Foreskin keratinocyte (primary cell): ENCODE measurements at places on chromosomes 3 and 15. TPM values are rescaled to one million over a fixed set of nuclear protein-coding genes. Genes with fewer than 3 reads are reported as not detected.

Gene CCDC39
- total RNA-seq = not detected in 2 replicates

Gene SLC12A1
- not detected in 2 replicates for total RNA-seq

Gene MYRIP
- not detected in 2 replicates for total RNA-seq

Gene ARL6
- total RNA-seq = 6.6 and 7.9 TPM in 2 replicates

Gene PLA2G4D
- total RNA-seq = 0.07 and 0.14 TPM in 2 replicates

Gene CD80
- not detected in 2 replicates for total RNA-seq

Gene LRRN1
- total RNA-seq = 0.04 TPM in 1 of 2 replicates, not detected in the other

Gene CIP2A
- 24.5 and 31.9 TPM in 2 replicates for total RNA-seq

Gene HRG
- total RNA-seq = 0.04 TPM in 1 of 2 replicates, not detected in the other

Gene PAQR9
- total RNA-seq = not detected in 2 replicates

Gene GOLGA8N
- 0.78 and 0.99 TPM in 2 replicates for total RNA-seq

Gene ISL2
- 0.27 and 1.6 TPM in 2 replicates for total RNA-seq

Gene HTR3E
- total RNA-seq = not detected in 2 replicates

Gene WDR53
- 13.5 and 16.5 TPM in 2 replicates for total RNA-seq

Gene PAK6
- total RNA-seq = 14.1 and 15.6 TPM in 2 replicates

Gene PPP1R14D
- not detected in 2 replicates for total RNA-seq

Gene CHRM5
- not detected in 2 replicates for total RNA-seq

Gene LARP6
- 29.3 and 39.6 TPM in 2 replicates for total RNA-seq

Gene TRPM7
- total RNA-seq = 30.4 and 32.8 TPM in 2 replicates

Gene TMEM212
- total RNA-seq = not detected in 2 replicates

Gene STRA6
- not detected in 2 replicates for total RNA-seq

Gene CCDC80
- 24.5 and 25.0 TPM in 2 replicates for total RNA-seq
